ENCODE measurements at places on chromosomes 16 and 17. TPM values are rescaled to one million over a fixed set of nuclear protein-coding genes. Genes with fewer than 3 reads are reported as not detected.

DNA sequence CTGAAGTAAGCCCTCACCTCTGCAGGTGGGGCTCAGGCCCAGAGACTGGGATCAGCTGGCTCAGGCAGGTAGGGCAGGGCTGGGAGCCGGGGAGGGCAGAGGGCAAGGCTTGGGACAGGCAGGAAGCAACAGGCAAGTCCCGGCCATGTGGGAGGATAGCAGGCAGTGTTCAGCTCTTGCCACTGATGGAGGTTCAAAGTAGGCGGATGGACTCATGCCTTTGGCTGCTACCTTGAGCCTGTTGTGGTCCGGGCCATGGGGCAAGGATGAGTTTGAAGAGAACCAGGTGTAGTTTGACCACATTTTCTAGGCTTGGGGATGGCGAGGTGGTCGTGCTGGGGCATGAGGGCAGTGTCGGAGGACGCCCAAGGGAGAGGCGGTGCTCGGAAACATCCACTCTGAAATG lies 2.7 kb downstream of the PRCD start:
- H3K36me3 ChIP-seq: no peaks in the 10 kb centered on the region
- peaks cover 8% of the 10 kb centered on the region for H3K4me1 ChIP-seq
- no peak for DNase-seq
- H3K27ac ChIP-seq: no peak overlapping the region
- no peak overlapping the region for H3K4me3 ChIP-seq

- H3K27me3 ChIP-seq: peaks cover 21% of the 10 kb centered on the region
- no peaks in the 10 kb centered on the region for H3K36me3 ChIP-seq
Measured at GRCh38 chr17:49085565-49086315, 46.8 kb upstream of the B4GALNT2 start.

GRCh38 chr17:63988741-63989621 lies 9.2 kb upstream of the PRR29 start:
- H3K4me3 ChIP-seq: no peak overlapping the region
- DNase-seq: no peak
- H3K27me3 ChIP-seq: no peaks in the 10 kb centered on the region

- H3K4me1 ChIP-seq: peaks cover 10% of the 10 kb centered on the region
- H3K4me3 ChIP-seq: no peak overlapping the region
- H3K27me3 ChIP-seq: peaks cover 31% of the 10 kb centered on the region
Measured at GRCh38 chr17:38512473-38513058, 84.3 kb downstream of the ARHGAP23 start.

GRCh38 chr16:19997734-19998133 lies 76.0 kb downstream of the GPR139 start:
- no peak for DNase-seq
- H3K4me3 ChIP-seq: no peak overlapping the region
- H3K4me1 ChIP-seq: no peaks in the 10 kb centered on the region
- H3K36me3 ChIP-seq: no peaks in the 10 kb centered on the region

DNA sequence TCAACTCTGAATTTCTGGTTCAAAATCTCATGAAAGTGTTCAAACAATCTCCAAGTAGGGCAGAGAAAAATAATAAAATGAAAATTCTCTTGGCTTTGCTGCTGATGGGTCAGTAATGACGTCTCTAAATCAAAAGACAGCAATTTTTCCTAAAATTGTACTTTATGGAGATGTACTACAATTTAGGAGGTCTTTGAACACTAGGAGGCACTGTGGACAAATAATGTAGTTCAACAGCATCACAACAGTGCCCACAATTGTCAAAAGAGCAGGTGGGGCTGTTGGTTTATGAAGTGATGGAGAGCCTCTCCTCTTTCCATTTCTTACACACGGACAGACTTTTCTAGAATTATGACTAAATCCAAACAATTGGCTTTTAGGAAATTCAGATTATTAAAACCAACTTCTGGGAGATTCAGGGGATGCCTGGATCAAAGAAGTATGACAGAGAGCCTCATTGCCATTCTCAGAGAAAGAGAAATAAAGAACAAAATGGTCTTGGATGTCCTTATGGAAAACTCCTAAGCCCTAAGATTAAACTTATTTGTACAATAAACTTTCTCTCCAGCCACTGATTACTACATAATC lies 23.8 kb downstream of the EZH1 start:
- no peaks in the 10 kb centered on the region for H3K4me1 ChIP-seq
- H3K27me3 ChIP-seq: no peaks in the 10 kb centered on the region
- no peak overlapping the region for H3K27ac ChIP-seq
- H3K4me3 ChIP-seq: no peak overlapping the region

DNA sequence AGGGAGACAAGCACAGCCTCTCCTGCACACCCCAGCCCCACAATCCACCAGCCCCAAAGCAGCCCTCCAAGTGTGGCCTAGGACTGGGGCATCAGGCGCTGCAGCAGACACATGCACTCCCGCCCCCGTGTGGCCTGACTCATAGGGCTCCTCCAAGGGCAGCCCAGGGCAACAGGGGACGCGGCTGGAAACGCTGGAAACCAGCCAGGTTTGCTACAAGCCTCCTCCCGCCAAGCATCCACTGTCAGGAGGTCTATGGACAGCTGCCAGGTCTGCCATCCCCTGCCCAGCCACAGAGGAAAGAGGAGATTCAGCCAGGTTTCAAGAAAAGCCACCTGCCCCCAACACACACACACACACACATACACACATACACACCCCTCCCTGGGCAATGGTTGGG lies 25.8 kb downstream of the SRCIN1 start:
- no peaks in the 10 kb centered on the region for H3K36me3 ChIP-seq
- peak; percentile 78 for DNase-seq
- H3K4me3 ChIP-seq: no peak overlapping the region
- no peak overlapping the region for H3K27ac ChIP-seq
- H3K4me1 ChIP-seq: peaks cover 8% of the 10 kb centered on the region

GRCh38 chr17:40422990-40423633 lies 5.4 kb upstream of the TOP2A start:
- no peak overlapping the region for H3K27ac ChIP-seq
- no peak for DNase-seq
- no peaks in the 10 kb centered on the region for H3K27me3 ChIP-seq
- H3K36me3 ChIP-seq: no peaks in the 10 kb centered on the region

Gene TOM1L1
- total RNA-seq: not detected

Gene PDILT
- total RNA-seq: not detected

Measured in activated CD8-positive, alpha-beta T cell treated with anti-CD3 and anti-CD28 coated beads for 36 hours (primary cell).